CD4-positive, alpha-beta memory T cell (primary cell): ENCODE measurements at places on chromosomes 6 and 20. TPM values are rescaled to one million over a fixed set of nuclear protein-coding genes. Genes with fewer than 3 reads are reported as not detected.

Gene ALDH8A1
- total RNA-seq = 2.2 TPM

Gene MYBL2
- total RNA-seq = not detected

Gene IP6K3
- not detected for total RNA-seq

Gene ESF1
- 13.5 TPM for total RNA-seq

Gene SLC4A11
- total RNA-seq = 0.83 TPM

Gene GLP1R
- total RNA-seq = not detected

- H3K36me3 ChIP-seq = no peaks in the 10 kb centered on the region
- no peaks in the 10 kb centered on the region for H3K27me3 ChIP-seq
- DNase-seq = no peak
- H3K4me1 ChIP-seq = no peaks in the 10 kb centered on the region
- H3K4me3 ChIP-seq = no peak overlapping the region
These were observed 38.7 kb upstream of the TFAP2A start for GRCh38 chr6:10453596-10453995.

- H3K4me3 ChIP-seq = no peak overlapping the region
- no peaks in the 10 kb centered on the region for H3K36me3 ChIP-seq
- DNase-seq = no peak
- no peaks in the 10 kb centered on the region for H3K27me3 ChIP-seq
These were observed 46.9 kb downstream of the MMUT start for GRCh38 chr6:49416195-49416594.

DNA sequence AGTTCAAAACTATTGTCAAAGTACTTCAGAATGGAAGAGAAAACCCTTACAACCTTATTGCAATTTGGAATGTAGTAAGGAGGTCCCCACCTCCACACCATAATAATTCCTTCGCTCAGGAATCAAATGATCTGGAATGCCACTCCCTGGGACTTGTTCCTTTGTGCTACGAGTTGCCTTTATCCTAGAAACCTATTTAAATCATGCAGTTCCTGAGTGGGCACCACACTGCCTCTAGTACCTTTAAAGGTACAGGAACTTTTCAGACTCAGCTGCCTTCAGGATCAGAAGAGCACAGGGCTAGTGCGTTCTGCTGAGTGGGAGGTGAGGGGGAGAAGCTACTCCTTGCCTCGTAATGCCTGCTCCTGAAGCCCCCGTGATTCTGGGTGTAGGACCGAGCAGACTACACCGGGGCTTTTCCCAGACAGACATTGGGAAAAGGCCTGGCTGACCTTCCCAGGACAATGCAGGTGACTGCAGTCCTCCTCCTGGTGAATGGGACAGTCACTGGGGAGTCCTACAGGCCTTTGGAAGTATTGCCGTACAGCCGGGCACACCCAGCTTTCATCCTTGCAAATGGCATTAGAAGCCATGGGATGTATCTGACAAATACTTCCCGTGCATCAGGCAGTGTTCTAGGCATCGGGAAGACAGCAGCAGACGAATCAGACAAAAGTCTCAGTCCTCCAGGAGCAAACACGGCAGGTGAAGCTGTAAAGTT, 11.8 kb upstream of the TUBB2B start:
- H3K4me3 ChIP-seq = no peak overlapping the region
- DNase-seq = no peak
- H3K27me3 ChIP-seq = peaks cover 5% of the 10 kb centered on the region

DNA sequence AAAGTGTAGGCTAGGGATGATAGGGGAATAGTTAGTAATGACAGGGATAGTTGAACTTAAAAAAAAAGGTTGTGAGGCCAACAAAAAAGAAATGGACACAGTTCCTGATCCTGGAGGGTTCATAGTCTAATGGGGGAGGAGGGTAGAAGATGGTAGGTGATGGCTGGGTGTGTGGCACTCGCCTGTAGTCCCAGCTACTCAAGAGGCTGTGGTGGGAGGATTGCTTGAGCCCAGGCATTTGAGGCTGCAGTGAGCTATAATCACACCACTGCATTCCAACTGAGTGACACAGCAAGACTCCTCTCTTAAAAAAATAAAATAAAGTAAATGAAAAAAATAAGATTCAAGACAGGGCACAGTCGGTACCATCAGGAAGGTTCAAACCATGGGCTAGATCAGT, 2.4 kb upstream of the MICB start:
- no peak for DNase-seq
- H3K4me1 ChIP-seq = peaks cover 65% of the 10 kb centered on the region

GRCh38 chr6:4731996-4732395, 44.2 kb upstream of the CDYL start:
- H3K4me3 ChIP-seq = no peak overlapping the region
- no peak overlapping the region for H3K27ac ChIP-seq
- no peaks in the 10 kb centered on the region for H3K36me3 ChIP-seq
- H3K4me1 ChIP-seq = no peaks in the 10 kb centered on the region
- DNase-seq = no peak

GRCh38 chr6:22809370-22809769, 240.0 kb downstream of the HDGFL1 start:
- H3K27me3 ChIP-seq = no peaks in the 10 kb centered on the region
- H3K27ac ChIP-seq = no peak overlapping the region
- no peak overlapping the region for H3K4me3 ChIP-seq
- no peaks in the 10 kb centered on the region for H3K36me3 ChIP-seq
- no peak for DNase-seq
- H3K4me1 ChIP-seq = no peaks in the 10 kb centered on the region

DNA sequence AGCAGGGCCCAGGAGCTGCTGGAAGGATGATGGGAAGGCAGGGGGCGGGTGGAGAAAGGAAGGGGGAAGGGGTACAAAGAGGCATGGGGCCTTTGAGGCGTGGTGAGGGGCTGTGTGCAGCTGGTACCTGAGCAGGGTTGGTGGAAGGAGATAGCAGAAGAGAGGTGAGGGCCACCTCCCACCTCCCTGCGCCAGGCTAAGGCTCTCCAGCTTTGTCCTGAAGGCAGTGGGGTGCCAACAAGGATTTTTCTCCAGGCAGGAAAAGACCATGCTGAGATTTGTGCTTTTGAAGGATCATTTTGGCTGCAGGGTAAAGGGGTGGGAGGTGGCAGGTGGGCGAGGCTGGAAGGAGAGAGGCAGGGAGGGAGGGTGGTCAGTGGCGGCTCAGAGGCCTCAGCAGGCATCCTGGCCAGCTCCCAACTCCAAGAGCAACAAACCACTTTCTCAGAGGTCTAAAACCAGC, 40.8 kb downstream of the NOL4L start:
- no peaks in the 10 kb centered on the region for H3K36me3 ChIP-seq
- no peak overlapping the region for H3K4me3 ChIP-seq
- peaks cover 93% of the 10 kb centered on the region for H3K4me1 ChIP-seq
- no peaks in the 10 kb centered on the region for H3K27me3 ChIP-seq
- no peak for DNase-seq

DNA sequence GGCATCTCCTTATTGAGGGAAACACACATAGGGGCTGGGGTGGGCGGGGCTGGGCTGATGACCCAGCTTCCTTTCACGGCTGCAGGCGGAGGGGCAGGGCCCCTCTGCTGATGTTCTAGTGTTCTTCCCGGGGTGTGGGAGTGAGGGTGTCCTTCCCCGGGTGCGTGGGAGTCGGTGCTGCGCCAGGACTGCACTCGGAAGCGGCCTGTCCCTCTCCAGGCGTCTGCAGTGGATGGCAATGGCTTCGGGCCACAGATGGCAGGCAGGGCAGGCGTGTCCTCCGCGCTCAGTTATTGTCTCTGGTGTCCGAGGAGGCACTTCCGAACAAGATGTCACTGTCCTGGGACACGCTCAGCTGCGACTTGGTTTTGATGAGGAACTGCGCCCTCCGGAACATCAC, 19.2 kb downstream of the KCNG1 start:
- DNase-seq = no peak
- no peaks in the 10 kb centered on the region for H3K4me1 ChIP-seq
- no peak overlapping the region for H3K27ac ChIP-seq
- H3K27me3 ChIP-seq = no peaks in the 10 kb centered on the region

DNA sequence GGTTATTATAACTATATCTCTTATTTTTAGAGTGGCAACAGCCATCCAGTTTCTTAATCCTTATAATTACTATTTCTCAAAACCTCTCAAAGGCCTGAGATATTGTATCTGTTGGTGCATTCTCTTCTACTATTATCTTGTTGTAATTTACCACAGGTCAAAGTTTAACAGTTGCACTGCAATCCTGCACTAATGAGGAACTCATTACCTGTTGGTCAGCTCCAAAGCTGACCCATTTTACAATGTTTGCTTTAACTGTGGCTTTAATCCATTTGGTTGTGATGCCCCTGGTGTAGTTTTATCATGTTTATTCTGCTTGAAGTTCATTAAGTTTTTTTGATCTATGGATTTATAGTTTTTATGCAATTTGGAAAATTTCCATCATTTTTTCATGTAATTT, 6.3 kb upstream of the ADGB start:
- no peak overlapping the region for H3K4me3 ChIP-seq
- no peak overlapping the region for H3K27ac ChIP-seq
- H3K4me1 ChIP-seq = no peaks in the 10 kb centered on the region
- no peaks in the 10 kb centered on the region for H3K36me3 ChIP-seq

DNA sequence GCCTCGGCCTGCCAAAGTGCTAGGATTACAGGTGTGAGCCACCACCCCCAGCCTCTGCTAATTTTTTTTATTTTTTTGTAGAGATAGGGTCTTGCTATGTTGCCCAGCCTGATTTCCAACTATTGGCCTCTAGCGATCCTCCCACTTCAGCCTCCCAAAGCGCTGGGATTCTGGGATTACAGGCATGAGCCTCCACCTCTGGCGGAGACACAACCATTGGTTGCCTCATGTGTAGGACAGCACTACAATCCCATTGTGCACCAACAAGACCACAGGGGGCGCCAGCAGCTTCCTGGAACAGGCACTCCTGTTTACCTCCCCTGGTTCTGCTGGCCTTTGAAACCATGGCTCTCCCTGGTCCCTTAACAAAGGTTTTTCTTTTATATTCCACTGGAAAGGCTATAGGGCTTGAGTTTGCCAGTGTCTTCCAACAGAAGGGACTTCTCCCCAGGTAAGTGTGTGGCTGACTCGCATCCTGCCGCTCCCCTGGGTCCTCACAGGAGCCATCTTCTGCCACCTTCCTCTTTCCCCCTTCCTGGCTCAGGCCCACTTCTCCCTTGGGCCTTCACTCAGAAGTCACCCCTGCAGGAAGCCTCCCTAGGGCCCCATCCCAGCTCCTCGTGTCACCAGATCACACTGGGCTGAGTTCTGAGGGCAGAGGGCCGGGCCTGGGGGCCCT, 39.2 kb upstream of the TLDC2 start:
- no peak overlapping the region for H3K27ac ChIP-seq
- peaks cover 7% of the 10 kb centered on the region for H3K4me1 ChIP-seq
- no peak for DNase-seq
- H3K36me3 ChIP-seq = no peaks in the 10 kb centered on the region
- H3K27me3 ChIP-seq = no peaks in the 10 kb centered on the region

DNA sequence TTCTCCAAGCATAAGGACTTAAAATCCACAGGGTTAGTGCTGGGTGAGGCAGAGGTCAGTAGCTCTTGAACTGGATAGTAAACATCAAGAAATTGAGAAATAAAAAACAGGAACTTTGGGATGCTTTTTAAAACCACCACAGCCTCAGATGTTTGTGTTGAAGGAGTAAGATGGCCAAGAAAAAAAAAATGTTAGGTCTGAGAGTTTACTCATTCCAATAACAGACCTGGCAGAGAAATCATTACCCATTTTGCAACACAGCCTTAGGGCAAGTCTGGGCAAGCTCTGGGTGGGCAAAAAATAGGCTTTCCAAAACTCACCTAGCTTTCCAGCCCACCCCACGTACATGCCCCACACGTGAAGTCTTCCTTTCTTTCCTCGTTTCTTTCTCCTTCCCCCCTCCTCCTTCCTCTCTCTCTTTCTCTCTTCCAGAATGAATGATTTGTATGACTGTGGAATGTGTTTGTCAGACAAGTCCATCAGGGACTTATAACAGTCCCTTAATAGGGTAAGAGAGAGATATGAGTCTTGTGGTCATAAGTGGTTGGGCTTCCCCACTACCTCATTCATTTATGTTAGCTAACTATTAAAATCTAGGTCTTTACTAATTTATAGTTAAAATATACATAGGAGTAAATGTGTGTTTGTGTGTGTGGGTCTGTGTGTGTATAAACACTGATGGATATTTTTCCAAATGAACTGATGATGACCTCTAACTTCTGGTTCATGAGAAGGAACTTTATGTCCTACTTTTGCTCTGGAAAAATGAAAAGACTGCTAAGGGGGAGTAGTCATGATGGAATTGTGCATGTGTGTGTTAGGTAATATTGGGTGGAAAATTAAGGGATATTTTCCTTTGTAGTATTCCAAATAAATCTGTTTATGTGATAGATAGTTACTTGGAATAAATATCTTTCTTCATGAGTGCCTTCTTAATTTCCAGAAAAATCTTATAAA, 18.0 kb upstream of the DSE start:
- no peaks in the 10 kb centered on the region for H3K4me1 ChIP-seq
- H3K4me3 ChIP-seq = no peak overlapping the region
- no peak for DNase-seq
- H3K27ac ChIP-seq = no peak overlapping the region
